A549 (cell line): ENCODE measurements at places on chromosomes 4 and X. TPM values are rescaled to one million over a fixed set of nuclear protein-coding genes. Genes with fewer than 3 reads are reported as not detected.

Gene MID2
- polyA plus RNA-seq, result 4.3 to 5.1 TPM (median 4.6 TPM) in 3 replicates

Gene DCLK2
- 10.3 to 13.0 TPM (median 11.6 TPM) in 3 replicates for polyA plus RNA-seq

DNA sequence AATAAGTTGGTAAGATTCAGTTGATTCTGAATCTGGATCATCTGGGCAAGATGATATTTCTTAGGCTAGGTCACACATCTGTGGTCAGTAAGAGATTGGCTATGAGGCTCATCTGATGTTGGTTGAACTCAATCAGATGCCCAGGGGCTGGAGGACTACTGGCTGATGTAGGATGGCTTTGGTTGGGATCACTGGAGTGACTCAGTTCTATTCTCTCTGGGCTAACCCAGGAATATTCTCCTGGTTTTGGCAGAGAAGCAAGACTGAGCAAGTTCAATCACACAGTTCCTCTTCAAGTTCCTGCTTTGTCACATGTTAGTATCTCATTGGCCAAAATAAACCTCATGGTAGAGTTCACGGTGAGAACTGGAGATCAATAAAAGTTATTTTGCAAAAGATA is 902.3 kb upstream of the SLIT2 start:
- DNase-seq, result no peak

DNA sequence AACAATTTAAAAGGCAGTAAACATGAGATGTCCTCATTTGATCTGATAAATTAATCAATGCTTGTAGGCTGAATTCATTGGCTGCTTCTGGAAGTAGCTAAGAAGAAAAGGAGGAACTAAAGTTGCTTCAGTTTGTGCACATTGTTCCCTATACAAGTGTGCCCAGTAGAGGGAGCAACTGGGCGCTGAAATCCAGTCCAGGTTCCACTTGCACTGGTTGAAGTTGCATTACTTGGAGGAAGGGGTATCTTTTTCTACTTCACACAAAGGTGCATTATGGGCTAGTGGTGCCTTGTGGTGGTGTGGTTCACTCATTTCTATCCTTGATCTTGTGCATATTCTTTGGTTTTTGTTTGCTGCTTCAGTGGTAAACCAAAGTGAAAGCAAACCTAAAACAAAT is 67.9 kb upstream of the SOX3 start:
- DNase-seq, result peak; percentile 1

GRCh38 chr4:128483816-128484215 is 196.2 kb upstream of the PGRMC2 start:
- DNase-seq, result no peak

DNA sequence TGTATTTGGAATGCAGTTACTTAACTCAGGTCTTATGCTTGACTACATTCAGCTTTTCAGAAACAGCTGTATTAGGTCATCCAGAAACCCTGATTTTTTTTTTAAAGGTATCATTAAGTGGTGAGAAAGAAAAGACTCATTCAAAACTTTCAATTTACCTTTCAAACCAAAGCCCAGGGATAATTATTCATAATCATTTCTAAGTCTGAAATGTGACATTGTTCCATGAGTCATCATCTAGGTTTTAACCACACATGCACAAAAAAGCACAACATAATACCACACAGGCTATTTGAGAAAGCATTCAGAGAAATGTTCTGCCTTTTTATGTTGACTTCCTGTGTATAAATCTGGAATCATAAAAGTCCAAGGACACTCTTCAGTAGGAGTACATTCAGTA is 288.2 kb downstream of the IL1RAPL2 start:
- no peak for DNase-seq
